Natural killer cell (primary cell): ENCODE measurements at places on chromosomes 5 and 9. TPM values are rescaled to one million over a fixed set of nuclear protein-coding genes. Genes with fewer than 3 reads are reported as not detected.

DNA sequence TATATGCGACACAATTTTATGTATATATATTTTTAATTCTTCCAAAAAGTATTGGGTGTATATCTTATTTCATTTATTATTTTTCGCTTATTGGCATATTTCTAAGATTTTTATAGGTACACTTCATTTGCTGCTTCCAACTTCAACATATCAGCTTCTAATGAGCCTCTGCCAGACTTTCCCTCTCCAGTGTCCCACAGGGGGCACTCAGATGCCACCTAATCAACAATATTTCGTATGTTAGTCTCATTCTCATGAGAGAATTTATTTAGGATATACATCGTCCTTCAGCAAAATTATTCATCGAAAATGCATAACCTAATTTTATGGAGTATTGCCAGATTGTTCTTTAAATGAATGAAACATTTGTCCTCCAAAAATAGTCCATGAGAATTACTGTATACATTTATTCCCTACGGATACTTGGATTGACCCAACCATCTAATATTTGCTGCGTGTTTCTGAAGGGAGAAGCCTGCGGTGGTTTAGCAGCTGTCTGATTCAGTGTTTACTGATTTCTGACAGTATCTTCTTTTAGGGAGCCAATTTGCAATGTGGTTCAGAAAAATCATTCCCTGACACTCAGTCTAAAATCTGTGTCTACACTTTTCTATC lies 100.6 kb upstream of the SELENOP start:
- H3K4me1 ChIP-seq: peaks cover 8% of the 10 kb centered on the region
- no peak overlapping the region for H3K27ac ChIP-seq
- no peaks in the 10 kb centered on the region for H3K27me3 ChIP-seq
- no peak for DNase-seq
- H3K4me3 ChIP-seq: no peak overlapping the region
- no peaks in the 10 kb centered on the region for H3K36me3 ChIP-seq

- no peak overlapping the region for H3K27ac ChIP-seq
- H3K27me3 ChIP-seq: no peaks in the 10 kb centered on the region
- DNase-seq: no peak
- H3K36me3 ChIP-seq: no peaks in the 10 kb centered on the region
- H3K4me3 ChIP-seq: no peak overlapping the region
These were observed 44.7 kb downstream of the RGS3 start for GRCh38 chr9:113508111-113508749.

HSDL2 gene
- total RNA-seq: 18.3 TPM

- no peaks in the 10 kb centered on the region for H3K4me1 ChIP-seq
- H3K36me3 ChIP-seq: peaks cover 8% of the 10 kb centered on the region
- no peak overlapping the region for H3K4me3 ChIP-seq
- no peaks in the 10 kb centered on the region for H3K27me3 ChIP-seq
- no peak for DNase-seq
These were observed 6.9 kb downstream of the TSC1 start for GRCh38 chr9:132937463-132937901.

DNA sequence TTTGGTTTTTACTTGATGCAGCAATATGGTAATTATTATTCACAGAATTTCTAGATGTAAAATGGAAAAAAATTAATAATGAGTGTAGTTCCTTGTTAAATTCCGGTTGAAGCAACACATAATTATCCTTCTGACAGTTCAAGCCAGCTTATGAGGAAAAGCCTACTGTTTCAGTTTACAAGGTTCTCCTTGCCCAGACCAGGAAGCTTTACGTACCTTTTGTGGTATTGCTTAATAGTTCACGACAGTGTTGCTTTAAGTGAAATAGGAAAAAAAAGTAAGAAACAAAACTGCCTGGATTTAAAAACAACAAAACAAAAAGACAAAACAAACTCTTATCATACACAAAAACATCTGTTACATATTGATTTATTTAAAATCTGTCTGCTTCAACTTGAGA lies 547.3 kb upstream of the C9orf72 start:
- no peaks in the 10 kb centered on the region for H3K27me3 ChIP-seq
- no peaks in the 10 kb centered on the region for H3K4me1 ChIP-seq
- H3K36me3 ChIP-seq: no peaks in the 10 kb centered on the region
- DNase-seq: no peak

DNA sequence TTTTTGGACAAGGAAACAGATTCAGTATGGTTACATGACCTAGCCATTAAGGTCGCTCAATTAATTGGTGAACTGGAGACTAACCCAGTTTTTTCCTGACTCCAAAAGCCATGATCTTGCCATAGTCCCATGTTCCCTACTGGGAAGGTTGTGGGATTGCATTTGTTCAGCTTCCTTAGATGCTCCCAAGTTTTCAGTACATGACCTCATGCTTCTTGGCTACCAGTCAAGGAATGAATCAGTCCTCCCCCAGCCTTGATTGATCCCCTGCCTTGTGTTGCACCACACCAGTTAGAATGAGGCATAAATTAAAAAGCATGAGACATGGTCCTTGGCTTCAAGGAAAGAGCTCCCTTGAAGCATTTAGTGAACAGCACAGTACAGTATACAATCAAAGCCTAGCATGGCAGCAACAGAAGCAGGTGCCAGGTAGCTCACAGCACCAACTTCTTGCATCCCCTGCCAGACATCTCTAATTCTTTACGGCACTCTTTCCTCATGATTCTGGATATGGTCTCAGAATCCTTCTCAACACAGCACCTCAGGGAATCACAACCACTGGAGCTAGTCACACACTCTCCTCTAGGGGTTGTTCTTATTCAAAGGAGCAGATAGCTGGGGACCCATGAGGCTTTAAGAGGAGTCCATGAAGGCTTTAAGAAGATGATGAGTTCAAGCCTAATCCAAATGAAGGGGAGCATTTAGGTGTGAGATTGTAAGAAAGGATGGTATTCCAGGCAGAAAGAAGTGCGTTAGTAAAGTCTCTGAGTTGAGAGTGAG lies 295.5 kb upstream of the CLINT1 start:
- H3K4me1 ChIP-seq: no peaks in the 10 kb centered on the region
- DNase-seq: no peak
- no peaks in the 10 kb centered on the region for H3K36me3 ChIP-seq
- no peak overlapping the region for H3K4me3 ChIP-seq
- no peak overlapping the region for H3K27ac ChIP-seq

KCNIP1 gene
- total RNA-seq: not detected

- H3K36me3 ChIP-seq: no peaks in the 10 kb centered on the region
- no peak overlapping the region for H3K27ac ChIP-seq
- no peaks in the 10 kb centered on the region for H3K27me3 ChIP-seq
- no peak overlapping the region for H3K4me3 ChIP-seq
- peaks cover 2% of the 10 kb centered on the region for H3K4me1 ChIP-seq
These were observed 9.4 kb upstream of the C5orf58 start for GRCh38 chr5:170223360-170223759.

KIF27 gene
- total RNA-seq: 7.7 TPM

DNA sequence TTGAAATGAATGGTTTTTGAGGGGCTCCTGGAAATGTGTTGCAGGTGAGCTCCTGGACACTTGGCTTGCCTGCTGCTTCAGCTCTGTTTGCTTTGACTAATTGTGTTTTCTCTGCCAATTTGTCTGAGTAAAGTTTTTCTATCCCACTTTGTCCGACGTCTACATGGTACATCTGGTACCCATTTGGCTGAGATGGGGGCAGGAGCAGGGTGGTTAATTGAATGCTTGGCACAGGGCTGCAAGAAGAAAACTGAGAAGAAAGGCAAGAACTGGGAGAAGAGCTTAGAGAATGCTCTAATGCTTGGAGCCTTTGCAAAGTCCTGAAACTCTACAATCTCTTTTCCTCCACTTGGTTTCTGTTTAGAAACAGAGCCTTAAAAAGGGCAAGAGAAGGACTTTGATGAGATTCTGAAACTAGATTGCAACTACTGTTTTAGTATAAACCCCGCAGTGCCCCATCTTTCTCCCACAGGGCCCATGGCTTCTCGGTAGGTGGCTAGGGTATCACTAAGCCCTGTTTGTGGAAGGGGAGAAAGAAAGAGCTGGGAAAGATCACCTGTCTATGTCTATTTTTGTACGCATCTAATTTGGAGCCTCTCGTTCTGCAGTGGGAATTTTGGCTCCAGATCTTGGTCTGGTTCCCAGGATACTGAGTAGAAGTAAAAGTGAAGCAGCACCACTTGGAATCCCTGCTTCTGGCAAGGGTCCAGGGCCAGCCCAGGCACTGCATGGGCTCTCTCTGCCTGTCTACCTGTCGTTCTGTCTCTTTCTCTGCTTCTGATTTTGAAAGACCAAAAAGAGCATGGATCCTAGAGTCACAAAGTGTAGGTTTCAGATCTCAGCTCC lies 214.4 kb downstream of the SEMA6A start:
- H3K27me3 ChIP-seq: no peaks in the 10 kb centered on the region
- no peak for DNase-seq
- no peak overlapping the region for H3K27ac ChIP-seq
- peaks cover 20% of the 10 kb centered on the region for H3K4me1 ChIP-seq
- H3K36me3 ChIP-seq: no peaks in the 10 kb centered on the region

OR2K2 gene
- total RNA-seq: not detected

GRCh38 chr9:133113949-133114885 lies 6.8 kb downstream of the RALGDS start:
- H3K4me3 ChIP-seq: no peak overlapping the region
- H3K27ac ChIP-seq: peak overlapping the region; percentile 81
- no peaks in the 10 kb centered on the region for H3K27me3 ChIP-seq

ROR2 gene
- total RNA-seq: not detected

GRCh38 chr9:93906195-93906880 lies 48.8 kb downstream of the BARX1 start:
- no peaks in the 10 kb centered on the region for H3K36me3 ChIP-seq
- no peak overlapping the region for H3K27ac ChIP-seq
- H3K27me3 ChIP-seq: no peaks in the 10 kb centered on the region

- DNase-seq: no peak
- no peak overlapping the region for H3K4me3 ChIP-seq
- no peak overlapping the region for H3K27ac ChIP-seq
- peaks cover 49% of the 10 kb centered on the region for H3K4me1 ChIP-seq
These were observed 25.9 kb downstream of the ERGIC1 start for GRCh38 chr5:172859966-172860365.

STPG3 gene
- total RNA-seq: not detected

DNA sequence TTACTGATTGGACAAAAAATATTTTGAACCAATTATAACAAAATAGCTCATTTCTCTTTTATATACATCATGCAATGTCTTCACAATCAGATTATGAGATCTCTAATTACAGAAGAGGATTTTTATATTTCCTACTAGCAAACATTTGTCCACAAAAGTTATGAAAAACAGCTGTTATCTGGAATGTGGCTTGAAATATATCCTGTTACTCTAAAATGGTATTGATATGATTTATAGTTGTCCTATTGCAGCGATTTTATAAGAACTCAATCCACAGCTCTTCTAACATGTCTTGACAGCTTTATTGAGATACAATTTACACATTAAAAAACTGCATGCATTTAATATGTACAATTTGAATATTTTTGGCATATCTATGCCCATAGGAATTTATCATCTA lies 779.9 kb upstream of the ACO1 start:
- no peaks in the 10 kb centered on the region for H3K4me1 ChIP-seq
- H3K36me3 ChIP-seq: no peaks in the 10 kb centered on the region
- no peaks in the 10 kb centered on the region for H3K27me3 ChIP-seq
- H3K4me3 ChIP-seq: no peak overlapping the region

PDE6A gene
- not detected for total RNA-seq

DNA sequence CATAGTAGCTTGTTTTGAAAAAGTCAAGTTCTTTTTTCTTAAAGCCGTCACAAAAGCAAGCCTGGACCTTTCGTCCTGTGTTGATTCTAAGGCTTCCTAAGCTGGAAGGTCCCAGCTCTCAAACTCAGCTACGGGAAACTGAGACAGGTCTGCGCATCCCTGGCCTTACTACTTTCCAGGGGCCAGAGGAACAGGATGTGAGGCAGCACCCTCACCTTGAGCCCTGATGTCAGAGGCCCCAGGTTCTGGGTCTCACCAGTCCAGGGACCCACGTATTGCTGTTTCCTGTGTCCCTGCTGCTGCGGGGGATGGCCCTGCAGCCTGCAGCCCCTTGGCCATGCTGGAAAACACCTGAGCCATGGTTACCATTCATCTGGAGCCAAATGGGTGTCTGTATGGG lies 123.9 kb downstream of the COL23A1 start:
- H3K27me3 ChIP-seq: no peaks in the 10 kb centered on the region
- DNase-seq: no peak
- peaks cover 4% of the 10 kb centered on the region for H3K4me1 ChIP-seq
- H3K27ac ChIP-seq: no peak overlapping the region
- H3K4me3 ChIP-seq: no peak overlapping the region

- H3K4me3 ChIP-seq: no peak overlapping the region
- peaks cover 23% of the 10 kb centered on the region for H3K36me3 ChIP-seq
- H3K27me3 ChIP-seq: no peaks in the 10 kb centered on the region
- H3K4me1 ChIP-seq: no peaks in the 10 kb centered on the region
- H3K27ac ChIP-seq: no peak overlapping the region
These were observed 9.1 kb downstream of the UBAC1 start for GRCh38 chr9:135951889-135952663.

DTWD2 gene
- total RNA-seq: 4.1 TPM

CCDC152 gene
- 4.9 TPM for total RNA-seq

ORM2 gene
- not detected for total RNA-seq

DNA sequence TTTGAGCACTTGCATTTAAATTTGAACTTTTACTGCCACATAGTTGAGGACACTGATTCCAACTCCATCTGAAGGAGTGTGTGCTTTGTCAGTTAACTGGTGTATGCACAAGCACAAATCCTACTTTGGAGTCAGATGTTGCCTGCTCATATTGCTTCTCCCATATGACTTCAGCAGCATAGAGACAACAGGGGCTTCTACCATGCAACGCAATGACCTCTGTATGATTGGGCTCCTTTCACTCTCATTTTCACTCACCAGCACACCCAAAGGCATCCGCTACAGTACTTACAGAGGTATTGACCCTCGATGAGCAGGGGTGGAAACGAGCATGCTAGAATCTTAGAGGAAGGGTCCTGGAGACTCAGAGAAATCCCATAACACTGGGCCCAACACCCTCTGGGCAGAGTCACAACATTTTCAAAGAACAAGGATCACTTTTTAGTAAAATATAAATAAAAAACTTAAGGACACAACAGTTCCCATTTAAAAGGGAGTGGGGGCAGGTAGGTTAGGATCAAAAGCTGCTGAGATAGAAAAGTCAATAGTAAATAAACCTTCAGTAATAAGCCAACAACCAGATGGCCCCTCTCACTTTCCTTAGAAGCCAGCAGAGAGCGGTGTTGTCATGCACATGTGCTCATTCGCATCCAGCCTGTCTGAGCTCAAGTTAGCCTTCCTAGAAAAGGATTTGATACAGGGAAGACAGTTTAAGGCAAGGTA lies 203.8 kb downstream of the SNCAIP start:
- H3K4me1 ChIP-seq: no peaks in the 10 kb centered on the region
- peak; percentile 32 for DNase-seq
- H3K27me3 ChIP-seq: no peaks in the 10 kb centered on the region
- H3K4me3 ChIP-seq: no peak overlapping the region
- no peaks in the 10 kb centered on the region for H3K36me3 ChIP-seq
- H3K27ac ChIP-seq: no peak overlapping the region

ZNF367 gene
- 4.4 TPM for total RNA-seq

GRCh38 chr5:40240111-40240510 lies 439.6 kb upstream of the PTGER4 start:
- DNase-seq: no peak
- no peak overlapping the region for H3K4me3 ChIP-seq
- no peak overlapping the region for H3K27ac ChIP-seq
- H3K4me1 ChIP-seq: no peaks in the 10 kb centered on the region
- no peaks in the 10 kb centered on the region for H3K27me3 ChIP-seq

GRCh38 chr5:15252331-15252730 lies 247.6 kb upstream of the FBXL7 start:
- H3K4me1 ChIP-seq: no peaks in the 10 kb centered on the region
- H3K36me3 ChIP-seq: no peaks in the 10 kb centered on the region
- no peak overlapping the region for H3K27ac ChIP-seq
- H3K4me3 ChIP-seq: no peak overlapping the region

LVRN gene
- not detected for total RNA-seq

GNA14 gene
- total RNA-seq: not detected
